IMR-90 (cell line): ENCODE measurements at places on chromosomes 7 and 10. TPM values are rescaled to one million over a fixed set of nuclear protein-coding genes. Genes with fewer than 3 reads are reported as not detected.

The SEC61G gene
- total RNA-seq = 387 and 3,014 TPM in 2 replicates

DNA sequence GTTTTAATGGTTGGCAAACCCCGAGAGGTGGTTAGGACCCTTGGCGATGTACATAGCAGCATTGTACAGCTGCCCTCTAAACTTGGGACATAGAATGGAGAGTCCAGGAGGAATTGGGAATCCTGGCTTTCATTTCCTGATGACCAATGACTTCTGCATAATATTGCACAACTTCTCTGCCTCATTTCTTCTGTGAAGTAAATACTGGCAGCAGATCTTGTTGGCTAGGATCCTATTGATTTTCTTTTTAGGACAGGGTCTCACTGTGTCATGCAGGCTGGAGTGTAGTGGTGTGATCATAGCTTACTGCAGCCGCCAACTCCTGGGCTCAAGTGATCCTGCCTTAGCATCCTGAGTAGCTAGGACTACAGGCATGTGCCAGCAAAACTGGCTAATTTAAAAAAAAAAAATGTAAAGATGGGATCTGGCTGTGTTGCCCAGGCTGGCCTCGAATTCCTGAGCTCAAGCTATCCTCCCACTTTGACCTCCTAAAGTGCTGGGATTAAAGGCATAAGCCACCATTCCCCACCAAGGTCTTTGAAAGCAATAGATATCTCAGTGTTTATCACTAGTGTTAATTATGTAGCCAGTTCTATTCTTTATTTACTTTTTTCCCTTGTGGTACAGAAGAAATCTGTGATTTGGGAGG, 58.1 kb downstream of the PODXL start:
- peak; percentile 56 for DNase-seq

GRCh38 chr7:156751319-156751718, 110.7 kb downstream of the RNF32 start:
- DNase-seq = peak; percentile 97

- DNase-seq = no peak
Observed at GRCh38 chr10:97226398-97226797, 40.6 kb upstream of the SLIT1 start.

The CALHM3 gene
- not detected in 2 replicates for total RNA-seq

DNA sequence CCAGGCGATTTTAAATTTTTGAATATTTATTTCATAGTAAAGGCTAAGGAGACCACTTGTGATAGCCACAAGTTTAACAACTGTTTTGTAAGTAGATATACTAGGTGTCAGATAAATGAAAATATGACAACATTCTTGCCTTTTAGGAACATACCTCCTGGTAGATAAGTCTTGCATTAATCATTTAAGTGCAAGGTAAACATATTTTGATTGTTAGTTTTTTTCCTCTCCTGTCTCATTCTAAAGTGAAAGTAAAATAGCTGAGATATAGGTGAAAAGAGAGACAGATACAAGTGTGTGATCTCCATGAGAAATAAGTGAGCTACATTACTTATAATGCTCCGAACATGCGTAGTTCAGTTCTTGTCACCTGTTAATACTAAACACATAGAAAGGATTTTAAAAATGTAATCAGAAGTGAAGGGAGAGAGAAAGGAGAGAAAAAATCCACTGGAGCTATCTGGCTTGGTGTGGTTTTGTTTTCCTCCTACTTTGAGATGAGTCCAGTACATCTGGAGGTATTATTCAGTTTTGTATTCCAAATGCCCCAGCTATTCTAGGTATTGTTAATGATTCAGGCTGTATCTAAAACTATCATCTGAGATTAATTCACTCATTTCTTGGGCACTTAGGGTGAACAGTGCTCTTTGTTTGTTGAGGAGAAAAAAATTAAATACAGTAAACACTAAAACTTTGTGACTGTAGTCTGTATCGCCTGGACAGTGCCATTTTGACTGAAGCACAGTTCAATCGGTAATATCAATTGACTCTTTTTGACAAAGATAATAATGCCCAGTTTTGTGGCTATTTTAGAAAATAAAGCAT, 21.2 kb downstream of the GLCCI1 start:
- DNase-seq = no peak
